NCI-H510A treated with DMSO at 0.1 percent for 48 hours (cell line): ENCODE measurements at places on chromosomes 12 and 14.

GRCh38 chr12:70379846-70380245 is 13.8 kb downstream of the KCNMB4 start:
- DNase-seq, result no peak

DNA sequence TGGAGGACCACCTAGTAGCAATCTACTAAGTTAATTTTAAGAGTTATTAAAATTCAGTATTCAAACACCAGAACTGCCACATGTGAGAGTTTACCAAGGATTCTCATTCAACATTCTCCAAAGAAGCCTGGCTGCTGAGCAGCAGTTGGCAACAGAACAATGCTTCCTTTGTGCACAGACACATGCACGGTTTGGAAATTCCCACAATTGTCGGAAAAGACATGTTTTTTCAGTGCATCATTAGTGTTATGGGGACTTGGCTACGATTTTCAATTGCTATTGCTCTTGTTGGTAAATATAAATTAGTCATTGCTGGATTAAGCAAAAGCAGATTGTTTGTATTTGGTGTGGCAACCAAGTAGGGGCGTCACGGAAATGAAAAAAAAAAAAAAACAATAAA is 22.2 kb downstream of the ST8SIA1 start:
- no peak for DNase-seq

- no peak for DNase-seq
These were observed 118.7 kb upstream of the CDKN3 start for GRCh38 chr14:54278087-54278486.

GRCh38 chr12:71046215-71046614 is 111.6 kb downstream of the TSPAN8 start:
- DNase-seq, result no peak

DNA sequence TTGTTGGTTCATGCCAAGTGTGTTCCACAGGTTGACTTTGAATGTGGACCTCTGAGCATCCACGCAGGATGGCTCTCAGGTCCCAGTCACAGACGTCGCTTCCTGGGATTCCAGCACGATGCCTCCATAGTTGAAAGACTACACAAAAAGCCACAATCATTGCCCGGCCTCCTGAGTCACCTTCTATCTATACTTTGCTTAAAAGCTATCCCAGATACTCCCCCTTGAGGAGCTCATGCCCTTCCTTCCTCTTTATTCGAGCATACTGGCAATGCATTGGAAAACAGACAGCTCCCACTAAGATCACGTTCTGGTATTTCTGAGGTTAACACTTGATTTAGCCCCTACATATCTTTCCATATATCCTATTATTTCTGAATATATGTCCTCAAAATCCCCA is 40.1 kb downstream of the ZNF664 start:
- no peak for DNase-seq

- no peak for DNase-seq
These were observed 50.6 kb upstream of the NUAK1 start for GRCh38 chr12:106189341-106189740.

DNA sequence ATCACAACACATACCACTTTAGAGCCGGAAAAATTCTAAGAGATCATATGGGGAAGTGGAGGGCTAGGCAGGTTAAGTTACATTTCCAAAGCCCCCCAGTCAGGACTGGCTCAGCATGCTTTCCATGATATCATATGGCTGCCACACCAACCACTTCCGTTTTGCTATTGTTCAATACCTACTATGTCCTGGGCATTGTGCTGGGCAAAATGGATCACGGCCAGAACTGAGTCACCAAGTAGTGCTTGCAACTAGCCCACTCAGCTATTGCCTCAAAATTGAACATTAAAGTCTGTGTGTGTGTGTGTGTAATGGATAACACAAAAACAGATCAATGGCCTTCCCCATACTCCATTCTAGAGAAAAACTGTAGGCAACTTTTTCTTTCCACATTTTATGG is 22.7 kb downstream of the WIF1 start:
- no peak for DNase-seq

- no peak for DNase-seq
These were observed 61.9 kb downstream of the TMEM30B start for GRCh38 chr14:61219256-61219655.

DNA sequence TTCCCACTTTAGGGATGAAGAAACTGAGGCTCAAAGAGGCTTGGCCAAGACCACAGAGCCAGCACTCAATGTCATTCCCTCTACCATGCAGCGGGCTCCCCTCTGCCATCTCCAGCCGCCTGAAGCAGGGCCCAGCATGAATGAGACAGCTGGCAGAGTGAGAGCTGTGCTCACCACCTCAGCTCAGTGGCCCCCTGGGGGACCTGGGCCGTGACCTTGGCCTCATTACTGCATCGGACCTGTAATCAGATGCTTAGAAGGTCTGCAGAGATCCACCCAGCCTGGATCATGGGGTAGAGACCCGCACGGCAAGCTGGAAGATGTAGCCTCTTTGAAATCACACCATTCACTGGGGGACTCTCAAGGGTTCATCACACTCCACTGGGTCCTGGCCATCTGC is 22.7 kb upstream of the CORO1C start:
- DNase-seq, result no peak

DNA sequence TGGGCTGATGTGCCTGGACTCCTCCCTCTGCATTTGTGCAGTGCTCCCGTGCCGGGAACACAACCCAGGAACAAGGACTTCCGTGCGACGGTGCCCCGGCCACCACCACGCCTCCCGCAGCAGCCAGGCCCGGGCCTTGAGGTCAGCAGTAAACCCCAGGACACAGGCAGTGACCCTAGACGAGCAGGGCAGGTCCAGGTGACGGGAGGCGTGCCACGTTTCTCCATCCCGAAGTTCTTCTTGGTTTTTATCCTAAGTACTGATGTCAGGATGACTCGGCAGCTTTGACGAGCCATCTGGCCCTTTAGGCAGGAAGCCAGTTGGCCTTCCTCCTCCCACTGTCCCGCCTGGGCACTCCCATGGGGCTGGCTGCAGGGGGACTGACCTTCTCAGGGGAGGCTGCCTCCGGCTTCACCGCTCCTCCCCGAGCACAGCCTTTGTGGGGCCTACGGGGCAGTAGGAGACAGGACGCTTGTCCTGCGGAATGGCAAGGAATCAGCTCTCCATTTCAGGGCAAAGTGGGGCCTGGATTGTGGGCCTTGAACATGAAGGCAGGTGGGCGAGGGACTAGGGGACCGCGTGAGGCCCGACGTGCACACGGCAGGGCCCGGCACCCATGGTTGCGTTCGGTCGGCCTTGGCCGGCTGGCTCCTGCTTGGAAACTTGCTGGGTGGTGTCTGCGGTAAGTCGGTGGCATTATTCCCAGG is 94.1 kb downstream of the FBXL14 start:
- no peak for DNase-seq

DNA sequence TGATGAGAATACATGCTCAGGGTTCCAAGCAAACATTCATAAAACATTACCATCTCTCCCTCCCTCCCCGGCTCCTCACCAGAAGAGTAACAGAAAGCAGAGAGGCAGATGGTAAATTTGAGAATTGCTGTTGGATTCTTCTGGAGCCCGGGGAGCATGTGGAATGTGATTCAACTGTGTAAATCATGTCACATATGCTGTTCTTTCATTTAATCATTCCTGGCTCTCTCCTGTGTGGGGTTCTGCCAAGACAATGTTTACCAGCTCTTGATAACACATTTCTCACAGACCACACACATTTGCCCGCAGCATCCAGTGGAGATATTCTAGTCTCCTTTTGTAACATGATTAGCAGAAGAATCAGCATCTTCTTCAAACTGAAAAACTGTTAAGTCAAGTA is 23.4 kb upstream of the NR2C1 start:
- DNase-seq, result no peak

- DNase-seq, result peak; percentile 61
These were observed 20.5 kb upstream of the FAM181A start for GRCh38 chr14:93906341-93907329.

GRCh38 chr12:89642959-89643358 is 65.7 kb downstream of the ATP2B1 start:
- no peak for DNase-seq

GRCh38 chr12:100793182-100793581 is 1.4 kb upstream of the ANO4 start:
- DNase-seq, result no peak

DNA sequence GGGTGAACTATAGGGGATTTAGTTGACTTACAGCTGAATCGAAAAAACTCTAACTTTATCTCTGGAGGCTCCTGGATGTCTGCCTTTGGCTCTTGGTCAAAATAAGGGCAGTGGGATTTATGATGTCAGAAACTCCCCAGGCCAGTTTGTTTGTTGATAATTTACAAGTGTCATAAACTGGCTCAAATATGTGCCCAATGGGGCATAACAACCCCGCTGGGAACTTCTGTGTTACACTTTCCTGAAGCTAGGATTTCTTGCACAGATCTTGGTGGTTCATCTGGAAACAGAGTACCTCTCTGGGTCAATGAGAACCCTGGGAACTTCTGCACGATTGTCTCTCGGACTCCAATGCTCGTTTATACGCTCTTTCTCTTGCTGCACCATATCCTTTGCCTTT is 58.7 kb upstream of the MUCL1 start:
- DNase-seq, result no peak

- no peak for DNase-seq
These were observed 141.0 kb upstream of the ALG10B start for GRCh38 chr12:38175538-38175937.

DNA sequence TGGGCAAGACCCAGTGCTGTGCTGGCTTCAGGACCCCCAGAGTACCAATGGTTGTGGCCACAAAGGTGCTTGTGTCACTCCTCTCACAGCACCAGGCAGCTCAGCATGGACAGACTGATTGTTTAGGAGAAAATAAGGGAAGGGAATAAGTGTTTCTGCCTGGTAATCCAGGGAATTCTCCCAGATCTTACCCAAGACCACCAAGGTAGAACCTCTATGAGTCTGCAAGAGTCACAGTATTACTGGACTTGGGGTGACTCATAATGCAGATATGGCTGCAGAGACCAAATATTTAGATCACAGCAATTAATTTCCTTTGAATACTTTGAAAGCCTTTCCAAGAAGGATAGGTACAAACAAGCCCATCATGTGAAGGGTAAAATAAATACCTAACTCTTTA is 1178.3 kb upstream of the FLRT2 start:
- DNase-seq, result no peak

DNA sequence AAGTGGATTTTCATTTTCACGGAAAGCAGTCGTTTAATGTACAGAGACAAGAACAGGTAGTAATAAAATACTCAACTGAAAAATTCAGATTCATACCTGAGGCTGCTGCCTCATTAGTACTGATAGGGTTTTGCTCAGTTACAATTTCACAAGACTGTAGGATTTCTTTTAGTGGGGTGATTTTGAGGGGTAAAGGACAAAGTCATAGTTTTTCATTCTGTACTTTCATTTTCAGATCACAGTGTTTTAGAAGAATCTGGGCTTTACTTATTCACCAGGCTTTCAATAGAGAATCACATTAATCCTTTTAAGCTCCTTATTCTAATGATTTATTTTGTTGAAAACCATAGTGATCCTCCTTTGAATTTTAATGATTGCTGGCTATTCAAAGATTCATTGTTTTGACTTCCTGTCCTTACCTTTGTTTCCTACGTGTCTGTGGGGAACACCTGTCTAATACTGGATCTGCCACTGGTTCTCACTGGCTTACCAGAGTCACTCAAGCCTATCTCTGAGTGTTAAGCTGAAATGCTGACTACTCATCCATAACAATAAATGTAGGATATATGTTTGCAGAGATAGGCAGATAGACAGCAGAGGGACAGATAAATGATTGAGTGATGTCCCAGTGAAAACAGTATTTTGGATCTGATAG is 243.8 kb upstream of the NPAS3 start:
- peak; percentile 72 for DNase-seq

DNA sequence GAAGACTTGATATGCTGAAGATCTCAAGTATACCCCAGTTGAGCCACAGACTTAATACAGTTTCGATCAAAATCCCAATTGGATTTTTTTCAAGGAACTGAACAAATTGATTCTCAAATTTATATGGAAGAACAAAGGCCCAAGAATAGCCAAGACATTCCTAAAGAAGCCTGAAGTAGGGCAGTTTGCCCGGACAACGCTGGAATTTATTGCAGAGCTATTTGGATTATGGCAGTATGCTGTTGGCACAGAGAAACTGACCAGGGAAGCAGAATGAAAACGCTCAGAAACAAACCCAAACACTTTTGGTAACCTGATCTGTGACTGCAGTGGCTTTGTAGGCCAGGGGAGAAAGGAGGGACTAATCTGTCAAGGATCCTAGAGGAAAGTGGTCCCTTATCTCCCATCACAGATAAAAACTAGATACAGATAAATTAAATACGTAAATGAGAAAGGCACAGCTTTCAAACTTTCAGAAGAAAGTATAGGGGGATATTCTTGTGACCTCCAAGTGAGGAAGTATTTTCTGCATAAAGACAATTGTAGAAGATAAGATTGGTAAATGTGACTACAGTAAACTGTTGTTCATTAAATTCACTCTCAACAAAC is 35.9 kb upstream of the GSC start:
- no peak for DNase-seq
